Ovary (tissue), 10 donors: ENCODE measurements at places on chromosomes 6 and 20. TPM values are rescaled to one million over a fixed set of nuclear protein-coding genes. Genes with fewer than 3 reads are reported as not detected.

DNA sequence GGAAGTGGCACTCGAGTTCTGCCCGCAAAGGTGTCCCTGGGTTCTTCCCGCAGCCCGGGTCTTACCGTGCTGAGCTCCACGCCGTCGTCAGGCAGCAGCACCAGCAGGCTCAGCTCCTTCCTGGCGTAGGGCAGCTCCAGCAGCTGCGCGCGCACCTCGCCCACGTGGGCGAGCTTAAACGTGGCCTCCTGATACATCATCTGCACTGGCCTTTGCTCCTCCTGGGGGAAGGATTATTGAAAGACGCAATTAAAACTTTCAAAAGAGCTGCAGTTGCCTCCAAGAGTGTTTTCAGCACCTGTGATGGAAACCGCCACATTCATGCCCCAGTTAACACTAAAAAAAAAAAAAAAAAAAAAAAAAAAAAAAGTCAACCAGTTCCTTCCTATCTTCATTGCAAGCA is 11.3 kb downstream of the SERPINB9 start:
- no peak for DNase-seq
- no peaks in the 10 kb centered on the region for H3K36me3 ChIP-seq
- no peak overlapping the region for H3K27ac ChIP-seq
- H3K4me1 ChIP-seq = no peaks in the 10 kb centered on the region

GRCh38 chr6:50716899-50717509 is 3.7 kb downstream of the TFAP2D start:
- H3K4me3 ChIP-seq = no peak overlapping the region
- H3K27me3 ChIP-seq = no peaks in the 10 kb centered on the region
- no peak overlapping the region for H3K27ac ChIP-seq
- H3K4me1 ChIP-seq = no peaks in the 10 kb centered on the region

DNA sequence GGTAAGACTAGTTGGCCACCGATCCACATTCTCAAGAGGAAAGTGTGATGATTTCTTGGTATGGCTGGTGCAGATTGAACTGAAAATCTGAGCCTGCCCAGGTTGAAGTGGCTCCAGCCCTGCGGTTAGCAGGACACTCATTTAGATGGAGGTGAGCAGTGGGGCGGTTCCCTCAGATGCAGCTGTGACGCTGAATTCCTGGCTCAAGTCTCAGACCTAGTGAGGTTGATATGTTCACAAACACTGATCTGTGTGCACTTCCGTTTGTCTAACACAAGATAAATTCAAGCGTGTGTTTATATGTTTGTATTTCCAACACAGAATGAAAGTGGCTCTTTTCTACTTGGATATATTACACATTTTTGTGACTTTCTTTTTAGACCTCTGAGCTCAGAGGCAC is 83.4 kb upstream of the FRMD1 start:
- DNase-seq = no peak
- peaks cover 2% of the 10 kb centered on the region for H3K4me1 ChIP-seq
- no peak overlapping the region for H3K4me3 ChIP-seq

DNA sequence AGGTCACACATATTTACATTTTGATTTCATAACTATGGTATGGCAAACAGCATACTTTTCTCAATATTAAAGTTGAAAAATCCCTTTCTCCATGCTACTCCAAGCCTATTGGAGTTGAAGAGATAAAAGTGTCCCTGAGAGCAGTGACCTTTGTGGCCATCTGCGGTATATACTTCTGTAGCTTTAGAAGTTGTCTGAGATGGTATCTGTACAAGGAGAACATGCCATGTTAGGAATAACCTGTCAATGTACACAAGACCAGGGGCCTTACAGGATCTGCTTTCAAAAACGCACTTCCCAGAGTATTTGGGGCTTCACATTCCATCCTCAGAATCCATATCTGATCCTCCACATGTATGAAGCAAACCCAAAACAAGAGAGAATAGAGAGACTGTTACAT is 226.7 kb downstream of the MEI4 start:
- DNase-seq = no peak
- H3K4me3 ChIP-seq = no peak overlapping the region
- no peaks in the 10 kb centered on the region for H3K27me3 ChIP-seq

DNA sequence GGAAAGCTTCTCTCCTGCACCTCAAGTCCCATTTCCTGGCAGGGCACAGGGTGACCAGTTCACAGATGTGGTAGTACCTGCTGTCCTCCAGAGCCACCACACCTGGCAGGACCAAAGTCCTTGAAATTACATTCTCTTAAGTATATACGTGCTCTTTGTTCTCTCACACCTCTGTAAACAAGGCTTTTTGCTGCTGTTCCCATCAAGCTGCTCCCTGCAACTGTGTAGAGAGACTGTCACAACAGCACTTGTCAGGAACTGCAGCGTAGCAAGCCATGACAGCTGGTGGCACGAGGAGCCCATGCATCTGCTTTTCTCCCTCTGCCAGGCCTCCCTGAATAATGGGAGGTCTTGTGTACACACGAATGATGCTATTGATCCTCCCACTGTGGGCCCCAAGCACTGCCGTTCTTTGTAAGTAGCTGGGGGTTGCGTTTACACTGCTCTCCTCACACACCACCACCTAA is 431.8 kb downstream of the CD83 start:
- no peaks in the 10 kb centered on the region for H3K27me3 ChIP-seq
- no peak overlapping the region for H3K4me3 ChIP-seq
- no peaks in the 10 kb centered on the region for H3K4me1 ChIP-seq
- H3K27ac ChIP-seq = no peak overlapping the region

GRCh38 chr20:22929661-22930060 is 105.5 kb upstream of the SSTR4 start:
- DNase-seq = no peak
- peaks cover 1% of the 10 kb centered on the region for H3K4me1 ChIP-seq
- no peak overlapping the region for H3K4me3 ChIP-seq
- H3K27me3 ChIP-seq = no peaks in the 10 kb centered on the region
- no peaks in the 10 kb centered on the region for H3K36me3 ChIP-seq
- no peak overlapping the region for H3K27ac ChIP-seq

GRCh38 chr6:37648465-37649330 is 49.0 kb downstream of the MDGA1 start:
- DNase-seq = peak; percentile 32
- peaks cover 5% of the 10 kb centered on the region for H3K4me1 ChIP-seq
- H3K27ac ChIP-seq = no peak overlapping the region
- H3K36me3 ChIP-seq = no peaks in the 10 kb centered on the region

DNA sequence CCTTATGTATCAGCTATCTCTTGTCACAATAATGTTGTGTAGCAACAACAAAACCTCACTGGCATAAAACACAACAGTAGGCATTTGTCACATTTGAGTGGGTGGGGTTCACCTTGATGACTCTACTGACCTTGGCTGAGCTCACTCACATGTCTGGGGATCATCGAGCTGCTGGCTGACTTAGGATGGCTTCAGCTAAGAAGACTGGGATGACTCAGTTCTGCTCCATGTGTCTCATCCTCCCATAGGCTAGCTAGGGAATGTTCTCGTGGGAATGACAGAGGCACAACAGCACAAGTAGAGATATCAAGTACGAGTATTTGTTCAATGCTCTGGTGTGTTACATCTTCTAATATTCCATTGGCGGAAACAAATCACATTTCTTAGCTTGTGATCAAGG is 167.9 kb downstream of the PLCB1 start:
- DNase-seq = no peak
- no peaks in the 10 kb centered on the region for H3K4me1 ChIP-seq
- H3K27me3 ChIP-seq = no peaks in the 10 kb centered on the region
- H3K27ac ChIP-seq = no peak overlapping the region
- no peak overlapping the region for H3K4me3 ChIP-seq

GRCh38 chr6:45947807-45948206 is 67.9 kb downstream of the CLIC5 start:
- DNase-seq = no peak
- H3K36me3 ChIP-seq = no peaks in the 10 kb centered on the region
- no peaks in the 10 kb centered on the region for H3K27me3 ChIP-seq
- no peak overlapping the region for H3K27ac ChIP-seq

The BANF2 gene
- not detected for total RNA-seq

The KIAA0408 gene
- 4.0 TPM for total RNA-seq

The TPD52L1 gene
- 14.4 TPM for total RNA-seq

The OOEP gene
- 0.69 TPM for total RNA-seq

The IL20RA gene
- total RNA-seq = 7.5 TPM
